ENCODE measurements at places on chromosomes 6 and 20.

- no peak for DNase-seq
Observed at GRCh38 chr6:116099036-116099435, 1.6 kb upstream of the NT5DC1 start.

- no peak for DNase-seq
Observed at GRCh38 chr20:36133821-36134220, 20.7 kb upstream of the EPB41L1 start.

GRCh38 chr20:25571240-25571639 is 14.1 kb downstream of the NINL start:
- DNase-seq, result no peak

DNA sequence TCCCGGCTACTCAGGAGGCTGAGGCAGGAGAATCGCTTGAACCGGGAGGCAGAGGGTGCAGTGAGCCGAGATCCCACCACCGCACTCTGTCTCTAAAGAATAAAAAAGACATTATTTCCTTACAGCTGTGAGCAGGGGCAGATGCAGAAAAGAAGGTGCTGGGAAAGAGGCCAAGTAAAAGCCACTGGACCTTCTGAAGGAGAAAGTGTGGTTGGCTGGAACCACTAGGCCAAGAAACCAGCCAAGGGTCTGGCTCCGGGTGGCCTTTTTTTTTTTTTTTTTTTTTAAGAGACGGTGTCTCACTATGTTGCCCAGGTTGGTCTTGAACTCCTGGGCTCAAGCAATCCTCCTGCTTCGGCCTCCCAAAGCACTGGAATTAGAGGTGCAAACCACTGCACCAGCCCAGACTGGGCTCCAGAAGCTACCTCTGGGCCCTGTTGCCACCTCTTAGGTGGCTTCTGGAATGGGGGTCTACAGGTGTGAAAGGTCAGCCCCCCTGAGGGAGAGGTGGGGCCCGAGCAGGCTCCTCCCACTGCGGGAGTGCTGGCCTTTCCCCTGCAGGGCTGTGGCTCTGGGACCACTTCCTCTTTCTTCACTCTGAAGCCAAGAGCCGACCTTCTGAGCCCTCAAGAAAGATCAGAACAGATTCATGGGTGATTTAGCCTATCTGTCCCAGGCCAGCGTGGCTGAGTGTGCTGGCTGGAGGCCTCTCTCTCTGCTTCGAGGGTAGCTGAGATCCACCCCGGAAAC is at the start of gene FGD2:
TSS of gene FGD2 (plus strand) at position 595 of the 750 bp plus-strand sequence. CDS start 163 bp downstream, outside the sequence.
- DNase-seq, result no peak

- no peak for DNase-seq
Observed at GRCh38 chr6:126227833-126228702, 111.8 kb upstream of the CENPW start.

DNA sequence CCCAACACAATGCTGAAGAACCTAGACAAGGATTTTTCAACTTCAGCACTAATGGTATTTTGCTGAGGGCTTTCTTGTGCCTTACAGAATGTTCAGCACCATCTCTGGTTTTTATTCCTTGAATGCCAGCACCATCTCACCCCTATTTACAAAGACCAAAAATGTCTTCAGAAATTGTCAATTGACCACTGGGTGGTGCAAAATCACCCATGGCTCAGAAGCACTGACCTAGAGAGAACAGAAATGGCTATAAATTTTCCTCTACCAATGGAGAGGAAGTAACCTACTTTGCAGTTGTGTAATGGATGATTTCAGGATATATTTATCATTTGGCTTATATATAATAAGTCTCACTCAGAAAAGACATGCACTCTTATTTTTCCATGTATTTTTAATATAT is 431.0 kb upstream of the IRAK1BP1 start:
- peak; percentile 1 for DNase-seq

- DNase-seq, result no peak
Observed at GRCh38 chr6:157492249-157492648, 111.3 kb downstream of the ZDHHC14 start.

GRCh38 chr20:20365480-20366161 is 2.3 kb upstream of the INSM1 start:
- no peak for DNase-seq

- DNase-seq, result no peak
Observed at GRCh38 chr6:27176523-27177484, 70.7 kb upstream of the PRSS16 start.

GRCh38 chr6:118708055-118708454 is 56.7 kb upstream of the CEP85L start:
- DNase-seq, result no peak

Measured in HTR-8/SVneo (cell line).